Femur (tissue), 1 donor: ENCODE measurements at places on chromosomes 2 and 18.

DNA sequence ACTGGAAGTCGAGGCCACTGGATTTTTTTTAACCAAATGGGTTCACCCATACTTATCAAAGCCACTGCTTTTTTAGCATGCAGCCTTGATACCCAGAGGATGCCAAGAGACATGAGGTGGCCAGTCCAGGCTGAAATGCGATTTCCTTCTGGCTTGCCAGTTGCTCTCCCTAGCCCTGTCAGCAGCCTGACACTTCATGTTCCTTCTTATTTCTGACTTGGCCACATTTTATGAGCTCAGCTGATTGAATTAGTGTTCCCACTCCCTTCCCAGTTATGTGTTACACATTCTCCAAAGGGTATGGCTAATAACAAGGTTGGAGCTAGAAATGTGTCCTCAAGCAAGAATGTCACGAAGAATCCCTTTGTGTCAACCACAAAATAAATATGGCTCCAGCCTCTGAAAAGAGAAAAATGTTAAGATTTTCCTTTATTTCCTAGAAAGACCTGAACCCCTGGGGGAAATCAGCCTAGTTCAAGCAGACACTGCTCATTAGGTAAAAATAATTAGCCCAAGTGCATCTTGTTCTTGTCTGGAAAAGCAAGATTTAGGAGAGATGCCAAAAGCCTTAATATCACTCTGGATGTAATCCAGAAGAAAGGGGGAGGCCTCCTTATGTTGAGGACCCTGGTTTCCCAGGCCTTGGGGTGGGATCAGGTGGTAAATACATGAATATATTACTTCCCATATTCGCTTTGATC lies 121.7 kb upstream of the TACR1 start:
- DNase-seq = no peak

DNA sequence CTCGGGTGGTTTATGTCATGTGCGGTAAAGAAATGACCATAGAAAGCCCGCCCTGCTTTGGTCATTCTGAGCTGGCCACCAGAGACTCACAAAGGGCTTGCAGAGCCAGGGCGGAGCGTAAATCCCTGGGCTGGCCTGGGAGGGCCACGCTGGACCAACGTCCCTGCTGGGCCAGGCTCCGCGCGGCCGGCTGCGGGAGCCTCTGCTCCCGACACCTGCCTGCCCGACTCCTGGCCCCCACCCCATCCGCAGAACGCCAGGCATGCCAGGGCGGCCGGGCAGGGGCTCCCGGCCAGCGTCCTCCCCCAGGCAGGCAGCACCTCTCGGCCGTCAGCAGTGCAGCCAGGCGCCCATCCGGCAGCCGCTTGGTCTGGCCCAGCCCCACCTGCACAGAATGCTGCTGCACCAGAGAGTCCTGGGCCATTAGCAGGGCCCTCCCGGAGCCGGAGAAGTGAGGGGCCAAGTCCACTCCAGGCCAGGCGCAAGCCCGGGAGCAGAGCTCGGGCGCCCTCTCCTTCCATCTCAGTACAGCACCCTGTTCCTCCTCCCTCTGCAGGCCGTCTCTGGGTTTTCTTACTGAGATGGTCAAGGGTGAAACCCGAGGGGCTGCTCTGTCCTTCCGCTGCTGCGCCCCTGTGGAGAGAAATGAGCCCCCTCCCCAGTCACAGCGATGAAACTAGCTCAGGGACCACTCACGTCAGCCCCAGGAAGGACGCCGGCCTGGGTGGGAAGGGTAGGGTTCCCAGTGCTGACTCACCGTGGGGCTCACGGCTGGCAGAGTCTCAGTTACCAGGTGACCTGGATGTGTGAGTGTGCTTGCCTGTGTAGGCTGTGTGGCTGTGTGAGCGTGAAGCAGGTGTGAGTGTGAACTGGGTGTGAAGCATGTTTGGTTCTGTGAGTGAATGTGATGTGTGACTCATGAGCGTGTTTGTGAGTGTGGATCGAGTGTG lies 83.3 kb downstream of the PTGR3 start:
- no peak for DNase-seq

GRCh38 chr2:176526995-176527901 lies 258.0 kb downstream of the MTX2 start:
- DNase-seq = peak; percentile 70

DNA sequence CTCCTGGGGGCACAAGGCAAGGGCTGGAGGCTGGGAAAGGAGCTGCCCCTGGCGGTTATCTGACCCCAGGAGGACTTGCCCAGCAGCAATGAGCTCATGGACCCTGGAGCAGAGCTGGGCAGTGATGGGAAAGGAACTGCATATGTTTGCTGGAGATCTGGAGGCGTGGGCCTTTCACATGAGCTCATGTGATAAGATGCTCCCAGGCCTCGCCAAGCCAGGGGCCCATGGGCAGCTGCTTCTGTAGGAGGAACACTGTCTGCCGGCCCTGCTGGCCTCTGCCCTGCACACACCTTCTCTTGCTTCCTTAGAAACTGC lies 9.0 kb upstream of the NPPC start:
- no peak for DNase-seq

- DNase-seq = no peak
These were observed 5.0 kb upstream of the SERPINB2 start for GRCh38 chr18:63882333-63883141.

DNA sequence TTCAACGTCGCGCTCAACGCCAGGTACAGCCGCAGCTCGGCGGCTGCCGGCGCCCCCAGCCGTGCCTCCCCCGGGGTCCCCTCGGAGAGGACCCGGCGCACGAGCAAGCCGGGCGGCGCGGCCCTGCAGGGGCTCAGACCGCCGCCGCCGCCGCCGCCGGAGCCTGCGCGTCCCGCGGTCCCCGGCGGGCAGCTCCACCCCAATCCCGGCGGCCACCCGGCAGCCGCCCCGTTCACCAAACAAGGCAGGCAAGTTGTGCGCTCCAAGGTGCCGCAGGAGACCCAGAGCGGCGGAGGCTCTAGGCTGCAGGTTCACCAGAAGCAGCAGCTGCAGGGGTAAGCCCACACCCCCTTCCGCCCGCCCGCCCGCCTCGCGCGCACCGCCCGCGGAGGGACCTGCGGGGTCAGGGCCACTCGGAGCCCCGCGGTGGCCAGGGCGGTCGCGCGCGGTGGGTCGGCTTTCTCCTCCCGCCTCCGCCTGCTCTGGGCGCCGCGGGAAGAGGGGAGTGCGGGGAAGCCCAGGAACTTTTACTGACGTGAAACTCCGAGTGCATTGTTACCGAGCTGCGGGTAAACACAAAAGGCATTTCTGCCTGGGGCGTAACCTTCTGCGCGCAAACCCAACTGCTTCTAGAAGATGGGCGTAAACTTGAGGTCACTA lies 861 bp downstream of the LTBP1 start:
- DNase-seq = peak; percentile 63
